ENCODE measurements at places on chromosomes 2 and 18.

DNA sequence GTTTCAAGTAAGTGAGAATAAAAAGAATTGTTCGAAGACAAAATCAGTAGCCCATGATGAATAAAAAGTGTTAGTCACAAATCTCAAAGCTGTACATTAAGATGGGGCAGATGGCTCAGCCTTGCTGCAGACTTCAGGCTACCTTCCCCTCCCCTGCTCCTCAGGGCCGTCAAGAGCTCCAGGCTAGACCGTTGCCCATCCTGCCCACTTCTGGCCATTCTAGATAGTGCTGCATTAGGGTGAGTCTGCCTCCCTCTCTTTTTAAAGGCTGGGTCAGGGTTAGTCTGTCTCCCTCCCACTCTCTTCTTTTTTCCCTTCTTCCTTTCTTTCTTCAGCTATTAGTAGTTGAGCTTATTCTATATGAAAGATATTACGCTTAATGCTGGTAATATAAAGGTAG, 86.0 kb downstream of the MAPRE2 start:
- DNase-seq = no peak

DNA sequence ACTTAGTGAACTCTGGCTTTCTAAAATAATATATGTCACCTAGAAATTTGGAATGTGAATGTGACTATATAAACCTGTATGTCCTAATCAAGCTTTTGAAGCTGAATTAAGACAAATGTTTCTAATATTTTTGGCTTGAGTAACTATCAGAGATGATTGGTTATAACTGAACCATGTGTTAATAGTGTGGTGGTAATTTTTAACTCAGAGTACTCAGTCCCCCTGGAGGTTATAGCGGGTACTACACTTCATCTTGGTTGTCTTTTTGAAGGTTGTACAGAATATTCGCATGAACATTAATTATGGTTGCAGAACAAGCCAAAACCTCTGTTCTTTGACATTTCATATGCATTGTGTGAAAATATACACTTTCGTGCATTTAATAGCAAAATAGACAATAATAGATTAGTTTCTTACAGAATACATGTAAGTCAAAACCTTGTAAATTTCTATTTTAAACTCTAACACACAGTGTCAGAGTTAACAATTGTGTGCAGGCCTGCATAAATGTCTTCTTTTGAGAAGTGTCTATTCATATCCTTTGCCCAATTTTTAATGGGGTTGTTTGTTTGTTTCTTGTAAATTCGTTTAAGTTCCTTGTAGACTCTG, 86.0 kb downstream of the OSBPL6 start:
- DNase-seq = no peak

DNA sequence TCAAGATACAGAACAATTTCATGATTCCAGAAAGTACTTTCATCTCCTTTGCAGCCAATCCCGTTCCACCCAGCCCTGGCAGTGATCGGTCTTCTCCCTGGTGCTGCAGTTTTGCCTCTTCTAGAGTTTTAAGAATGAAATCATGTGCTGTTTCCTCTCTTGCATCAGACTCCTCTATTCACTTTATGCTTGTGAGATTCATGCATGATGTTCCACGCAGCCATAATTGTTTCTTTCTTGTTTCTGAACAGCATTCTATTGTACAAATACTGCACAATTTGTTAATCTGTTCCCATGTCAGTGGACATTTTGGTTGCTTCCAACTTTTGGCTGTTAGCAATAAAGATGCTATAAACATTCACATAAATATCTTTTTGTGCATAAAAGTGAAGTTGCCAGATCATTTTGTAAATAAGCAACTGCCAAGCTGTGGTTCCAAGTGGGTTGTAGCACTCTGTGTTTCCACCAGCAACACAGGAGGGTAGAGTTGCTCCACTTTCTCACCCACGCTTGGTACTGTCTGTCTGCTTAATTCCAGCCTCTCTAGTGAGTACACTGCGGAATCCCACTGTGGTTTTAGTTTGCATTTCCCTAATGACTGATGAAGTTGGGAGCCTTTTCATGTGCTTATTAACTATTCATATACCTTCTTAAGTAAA, 104.5 kb downstream of the TWIST2 start:
- no peak for DNase-seq

DNA sequence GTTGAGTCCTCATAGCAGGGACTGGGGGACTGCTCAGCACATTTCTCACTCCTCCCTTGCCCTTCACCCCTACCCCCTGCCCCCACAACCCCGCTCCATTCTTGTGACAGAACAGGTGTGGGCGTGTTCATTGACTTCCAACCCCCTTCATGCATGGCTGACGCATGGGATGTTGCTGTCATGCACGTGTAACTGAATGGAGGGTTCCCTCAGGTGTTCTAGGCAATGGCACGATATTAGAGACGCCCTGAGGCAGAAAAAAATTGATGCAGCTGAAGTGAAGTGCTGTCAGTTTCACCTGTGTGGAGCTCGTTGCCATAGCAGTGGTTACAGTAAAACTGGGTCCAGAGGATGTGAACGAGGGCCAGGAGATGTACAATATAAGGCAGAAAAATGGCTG, 6.5 kb upstream of the THOC1 start:
- DNase-seq = no peak

- DNase-seq = no peak
These were observed 15.5 kb downstream of the SEC11C start for GRCh38 chr18:59155153-59155552.

- DNase-seq = no peak
These were observed 620 bp downstream of the NGEF start for GRCh38 chr2:233012301-233012971.

DNA sequence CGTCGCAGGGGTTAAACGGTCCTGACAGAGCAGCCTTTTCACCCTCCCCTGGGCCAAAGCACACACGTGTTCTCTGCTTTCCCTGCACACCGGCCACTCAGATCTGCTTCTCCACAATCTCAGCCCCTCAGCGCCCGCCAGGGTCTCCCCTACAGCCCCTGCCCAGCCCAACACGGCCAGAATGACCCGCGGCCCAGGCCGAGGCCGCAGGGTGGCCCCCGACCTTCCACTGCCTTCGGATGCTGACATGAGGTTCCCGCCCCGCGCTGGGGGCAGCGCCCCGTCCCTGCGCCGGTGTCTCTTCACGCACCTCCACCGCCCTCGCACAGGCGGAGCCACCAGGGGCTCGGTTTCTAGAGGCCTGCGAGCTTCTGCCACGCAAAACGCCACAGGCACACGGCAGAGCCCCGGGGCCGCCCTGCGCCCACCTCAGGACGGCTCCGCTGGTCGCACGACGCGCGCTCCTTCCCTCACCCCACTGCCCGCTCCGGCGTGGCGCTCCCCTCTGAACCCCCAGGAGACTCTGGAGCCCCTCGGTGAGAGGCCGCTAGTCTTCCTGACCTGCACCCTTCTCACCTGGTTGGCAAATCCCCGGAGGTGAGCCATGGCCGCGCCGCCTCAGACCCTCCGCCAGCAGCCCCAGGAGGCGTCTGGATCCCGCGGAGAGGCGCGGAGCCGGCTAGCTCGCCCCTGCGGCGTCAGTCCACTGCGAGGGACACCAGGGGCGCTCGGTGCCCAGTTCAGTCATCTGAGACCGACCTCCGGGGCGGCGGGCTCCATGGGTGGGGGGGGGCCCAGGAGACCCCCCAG, 749 bp downstream of the STK25 start:
- DNase-seq = peak; percentile 76

- DNase-seq = no peak
These were observed 9.0 kb upstream of the SLC35F6 start for GRCh38 chr2:26754972-26755670.

DNA sequence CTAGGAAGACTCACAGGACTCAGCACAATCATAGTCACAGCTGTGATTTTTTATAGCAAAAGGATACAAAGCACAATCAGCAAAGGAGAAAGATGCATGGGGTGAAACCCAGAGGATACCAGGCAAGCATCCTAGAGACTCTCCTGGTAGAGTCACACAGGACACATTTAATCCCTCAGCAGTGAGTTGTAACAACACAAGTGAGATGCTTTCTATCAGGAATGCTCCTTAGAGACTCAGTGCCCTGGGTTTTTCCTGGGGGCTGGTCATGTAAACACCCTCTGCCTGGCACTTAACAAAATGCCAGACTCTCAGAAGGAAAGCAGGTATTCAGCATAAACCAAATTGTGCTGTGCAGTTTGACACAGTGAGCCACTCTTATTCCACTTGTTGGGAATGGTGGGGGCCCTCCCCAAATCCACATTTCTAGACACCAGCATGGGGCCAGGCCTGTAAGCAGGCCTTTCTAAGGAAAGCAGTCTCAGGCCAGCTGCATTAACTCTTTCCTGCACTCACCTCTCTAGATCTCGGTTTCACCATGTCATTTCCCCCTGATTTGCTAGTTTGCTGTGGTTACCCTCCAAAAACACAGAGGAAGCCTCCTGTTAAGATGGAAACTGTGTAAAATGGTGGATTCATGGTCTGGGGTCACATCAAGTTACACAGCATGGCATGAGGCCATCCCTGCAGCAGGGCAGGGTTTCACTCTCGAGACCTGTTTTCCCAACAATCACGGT, 16.9 kb upstream of the RNU4ATAC start:
- no peak for DNase-seq

- no peak for DNase-seq
These were observed 143.1 kb upstream of the CAPN13 start for GRCh38 chr2:30950339-30950738.

GRCh38 chr2:28678175-28678855, 73.3 kb upstream of the PPP1CB start:
- no peak for DNase-seq

DNA sequence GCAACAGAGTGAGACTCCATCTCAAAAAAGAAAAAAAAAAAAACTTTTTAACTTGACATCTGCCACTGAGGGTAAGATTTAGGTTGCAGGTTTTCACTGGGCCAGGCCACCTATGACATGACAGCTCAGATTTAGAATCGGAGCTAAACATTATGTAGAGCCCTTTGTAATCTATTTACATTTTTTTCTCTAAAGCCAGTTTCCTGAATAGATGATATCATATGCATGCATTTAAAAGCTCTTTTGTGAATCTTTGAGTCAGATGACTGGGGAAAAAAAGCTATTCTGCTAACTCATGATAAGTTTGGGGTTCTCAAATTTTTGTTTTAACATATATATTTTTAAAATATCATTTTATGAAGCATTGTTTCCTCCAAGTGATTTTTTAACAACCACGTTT, 21.3 kb downstream of the PRKAG3 start:
- DNase-seq = no peak

DNA sequence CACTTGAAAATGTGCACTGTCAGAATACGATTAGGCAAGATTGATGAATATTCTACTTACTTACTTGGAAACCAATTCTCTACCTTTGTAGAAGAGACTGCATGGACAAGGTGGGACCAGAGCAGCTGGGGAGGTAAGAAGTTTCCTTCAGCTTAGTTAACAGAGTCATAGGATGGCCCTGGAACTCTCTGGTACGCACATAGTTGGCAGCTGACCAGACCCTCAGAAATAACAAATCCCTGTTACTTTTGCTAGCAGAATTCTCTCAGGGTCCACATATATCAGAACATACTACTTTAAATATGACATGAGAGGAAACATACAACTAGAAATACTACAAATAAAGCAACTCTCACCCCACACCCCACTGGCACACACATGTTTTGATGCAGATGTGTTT, 24.8 kb upstream of the STAT1 start:
- DNase-seq = no peak

- DNase-seq = no peak
These were observed 11.3 kb upstream of the FAM228A start for GRCh38 chr2:24163601-24164000.

DNA sequence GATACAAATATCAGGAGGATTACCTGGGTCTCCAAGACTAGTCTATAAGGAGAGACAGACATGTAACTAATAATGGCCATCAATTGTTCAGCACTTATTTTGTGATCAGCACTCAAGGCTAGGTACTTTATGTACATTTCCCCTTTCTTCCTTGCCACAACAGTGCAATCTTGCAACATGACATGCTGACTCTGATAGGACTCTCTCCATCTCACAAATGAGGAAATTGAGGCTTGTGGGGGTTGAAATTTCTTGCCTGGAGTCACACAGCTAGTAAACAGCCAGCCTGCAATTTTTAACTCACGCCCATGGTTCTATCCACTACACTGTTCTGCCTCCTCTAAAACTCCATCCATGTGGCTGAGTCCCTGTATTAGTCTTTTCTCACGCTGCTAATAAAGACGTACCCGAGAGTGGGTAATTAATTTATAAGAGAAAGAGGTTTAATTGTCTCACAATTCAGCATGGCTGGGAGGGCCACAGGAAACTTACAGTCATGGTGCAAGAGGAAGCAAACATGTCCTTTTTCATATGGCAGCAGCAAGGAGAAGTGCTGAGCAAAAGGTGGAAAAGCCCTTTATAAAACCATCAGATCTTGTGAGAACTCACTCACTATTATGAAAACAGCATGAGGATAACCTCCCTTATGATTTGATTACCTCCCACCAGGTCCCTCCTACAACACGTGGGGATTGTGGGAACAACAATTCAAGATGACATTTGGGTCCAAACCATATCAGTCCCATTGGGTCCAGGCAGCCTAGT, 302.4 kb downstream of the PLCL1 start:
- no peak for DNase-seq

- DNase-seq = no peak
These were observed 48.7 kb downstream of the TNS1 start for GRCh38 chr2:217954051-217954450.

- DNase-seq = no peak
These were observed 50.4 kb downstream of the GATA6 start for GRCh38 chr18:22219568-22220355.

DNA sequence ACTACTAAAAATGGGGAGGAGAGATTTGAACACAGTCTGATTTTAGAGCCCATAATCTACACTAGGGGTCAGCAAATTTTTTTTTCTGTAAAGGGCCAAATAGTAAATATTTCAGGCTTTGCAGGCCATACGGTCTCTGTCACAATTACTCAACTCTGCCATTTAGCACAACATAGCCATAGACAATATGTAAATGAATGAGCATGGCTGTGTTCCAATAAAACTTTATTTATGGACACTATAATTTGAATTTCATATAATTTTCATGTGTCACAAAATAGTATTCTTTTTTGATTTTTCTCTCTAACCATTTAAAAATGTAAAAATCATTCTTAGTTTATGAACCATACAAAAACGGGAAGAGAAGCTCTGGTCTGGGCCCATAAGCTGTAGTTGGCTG, 309.4 kb downstream of the GPD2 start:
- no peak for DNase-seq

DNA sequence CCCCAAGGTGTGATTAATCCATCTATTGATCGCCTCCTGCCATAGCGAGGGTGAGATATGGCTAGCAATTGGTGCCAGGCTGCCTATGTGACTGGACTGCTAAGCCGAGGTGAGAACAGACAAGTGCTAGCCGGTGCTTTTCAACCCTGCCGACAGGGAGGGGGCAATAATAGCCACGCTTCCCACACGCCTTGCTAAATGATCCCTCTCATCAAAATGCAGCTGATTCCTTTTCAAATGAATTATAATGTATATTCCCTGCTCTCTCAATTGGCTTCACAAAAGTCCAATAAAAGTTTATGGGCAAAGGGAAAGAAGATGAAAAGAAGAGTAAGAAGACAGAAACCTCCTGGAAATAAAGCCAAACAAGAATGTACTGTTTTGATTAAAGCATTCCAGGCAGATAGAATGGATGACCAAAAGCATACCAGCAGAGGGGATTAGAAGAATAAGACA, 235.6 kb downstream of the ICOS start:
- DNase-seq = no peak

- DNase-seq = no peak
These were observed 40.1 kb downstream of the NRP2 start for GRCh38 chr2:205722283-205722918.
